WERI-Rb-1 (cell line): ENCODE measurements at places on chromosomes 4 and X.

- DNase-seq = no peak
These were observed 46.8 kb downstream of the GAK start for GRCh38 chr4:885353-885752.

DNA sequence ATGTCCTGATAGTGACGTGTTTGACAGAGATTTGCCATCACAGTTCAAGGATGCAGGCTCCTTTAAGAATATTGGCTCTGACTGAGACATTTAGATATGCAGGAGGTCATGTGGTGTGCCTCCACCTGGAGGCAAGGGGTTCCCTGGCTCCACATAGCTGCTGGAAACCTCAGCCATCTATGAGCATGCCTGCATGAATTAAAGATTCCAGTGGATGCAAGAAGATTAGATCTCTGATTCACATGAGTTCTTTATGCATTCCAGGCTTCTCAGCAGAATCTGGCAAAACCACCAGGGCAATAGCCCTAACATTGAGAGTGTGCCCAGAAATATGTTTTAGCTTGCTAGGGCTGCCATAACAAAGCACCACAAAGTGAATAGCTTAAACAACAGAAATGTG, 298.5 kb upstream of the AADAT start:
- DNase-seq = no peak

DNA sequence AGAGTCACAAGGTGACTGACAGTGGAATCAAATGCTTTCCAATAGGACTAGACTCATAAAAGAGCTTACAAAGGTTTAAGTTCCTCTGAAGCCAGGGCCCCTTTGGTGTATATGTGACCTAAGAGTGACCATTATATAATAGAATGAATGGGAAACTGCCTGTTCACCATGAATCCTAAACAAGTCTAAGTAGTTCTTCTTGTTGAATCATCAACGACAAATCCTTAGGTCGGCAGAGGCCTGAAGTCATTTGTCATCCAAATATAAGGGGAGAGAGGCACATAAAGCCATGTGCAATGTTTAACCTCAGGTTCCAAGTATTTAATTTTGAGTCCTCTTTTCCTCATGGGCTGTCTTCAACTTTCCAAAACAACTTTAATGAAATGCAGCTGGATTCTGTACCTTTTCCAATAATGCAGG, 122.4 kb downstream of the RASL11B start:
- DNase-seq = no peak

DNA sequence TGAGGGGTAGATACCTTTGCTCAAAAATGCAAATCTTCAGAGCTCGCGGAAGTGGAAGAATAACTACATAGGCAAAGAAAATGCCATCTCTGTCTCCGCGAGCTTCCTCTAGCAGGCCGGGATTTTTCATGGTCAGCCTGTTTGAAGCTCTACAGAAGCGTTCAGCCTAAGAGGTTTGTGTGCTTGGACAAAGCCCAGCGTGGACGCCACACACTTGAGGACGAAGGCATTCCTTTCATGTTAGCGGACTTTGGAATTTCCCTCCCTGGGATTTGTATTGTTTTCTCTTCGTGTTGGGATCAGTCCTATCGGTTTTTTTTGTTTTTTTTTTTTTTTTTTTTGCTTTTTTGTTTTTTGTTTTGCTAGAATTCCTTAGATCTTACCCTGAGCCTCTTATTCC, 53.7 kb downstream of the SMIM31 start:
- no peak for DNase-seq

DNA sequence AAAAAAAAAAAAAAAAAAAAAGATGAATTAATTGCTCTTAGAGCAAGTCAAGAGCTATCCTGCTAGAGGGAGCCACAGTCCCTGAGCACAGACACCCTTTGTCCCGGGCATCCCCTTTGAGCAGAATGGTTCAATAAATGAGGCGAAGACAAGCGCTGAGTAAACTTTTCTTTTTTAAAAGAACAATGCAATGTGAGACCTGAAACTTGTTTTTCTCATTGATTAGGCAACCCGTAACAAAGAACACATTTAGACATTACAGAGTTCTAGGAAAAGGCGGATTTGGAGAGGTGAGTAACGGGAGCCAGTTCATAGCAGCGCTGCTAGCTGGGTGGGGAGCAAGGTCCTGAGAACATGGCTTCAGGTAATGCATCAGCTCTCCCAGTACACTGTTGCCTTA, 46.1 kb downstream of the GRK4 start:
- no peak for DNase-seq

GRCh38 chr4:174334628-174335027, 50.9 kb downstream of the CEP44 start:
- DNase-seq = no peak

DNA sequence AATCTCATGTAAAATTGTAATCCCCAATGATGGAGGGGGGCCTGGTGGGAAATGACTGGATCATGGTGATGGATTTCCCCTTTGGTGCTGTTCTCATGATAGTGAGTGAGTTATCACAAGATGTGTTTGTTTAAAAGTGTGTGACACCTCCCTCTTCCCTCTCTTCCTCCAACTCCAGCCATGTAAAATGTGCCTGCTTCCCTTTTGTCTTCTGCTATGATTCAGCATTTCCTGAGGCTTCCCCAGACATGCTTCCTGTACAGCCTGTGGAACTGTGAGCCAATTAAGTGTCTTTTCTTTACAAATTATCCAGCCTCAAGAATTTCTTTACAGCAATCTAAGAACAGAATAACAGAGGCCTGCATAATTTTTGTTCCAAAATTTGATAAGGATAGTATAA, 85.2 kb downstream of the ANAPC10 start:
- no peak for DNase-seq

- DNase-seq = no peak
These were observed 230.7 kb upstream of the KCNIP4 start for GRCh38 chr4:22179124-22179874.

DNA sequence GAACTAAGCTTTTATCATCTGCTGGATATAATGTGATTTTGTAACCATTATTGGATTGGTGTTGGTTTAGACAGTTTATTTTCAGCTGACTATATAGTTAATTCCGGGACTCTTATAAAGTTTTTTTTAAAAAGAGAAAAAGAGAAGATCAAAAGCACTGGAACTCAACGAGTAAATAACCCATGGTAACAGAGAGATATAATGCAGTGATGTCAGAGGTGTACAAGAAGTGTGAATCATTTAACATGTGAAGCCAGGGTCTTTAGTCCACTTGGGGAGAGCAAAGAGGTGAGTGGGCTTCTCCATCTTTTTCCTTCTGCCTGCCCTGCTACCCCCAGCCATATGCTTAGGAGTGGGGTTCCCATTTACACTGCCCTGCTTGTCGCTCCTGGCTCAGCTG, 3.2 kb downstream of the TMEM165 start:
- peak; percentile 36 for DNase-seq

DNA sequence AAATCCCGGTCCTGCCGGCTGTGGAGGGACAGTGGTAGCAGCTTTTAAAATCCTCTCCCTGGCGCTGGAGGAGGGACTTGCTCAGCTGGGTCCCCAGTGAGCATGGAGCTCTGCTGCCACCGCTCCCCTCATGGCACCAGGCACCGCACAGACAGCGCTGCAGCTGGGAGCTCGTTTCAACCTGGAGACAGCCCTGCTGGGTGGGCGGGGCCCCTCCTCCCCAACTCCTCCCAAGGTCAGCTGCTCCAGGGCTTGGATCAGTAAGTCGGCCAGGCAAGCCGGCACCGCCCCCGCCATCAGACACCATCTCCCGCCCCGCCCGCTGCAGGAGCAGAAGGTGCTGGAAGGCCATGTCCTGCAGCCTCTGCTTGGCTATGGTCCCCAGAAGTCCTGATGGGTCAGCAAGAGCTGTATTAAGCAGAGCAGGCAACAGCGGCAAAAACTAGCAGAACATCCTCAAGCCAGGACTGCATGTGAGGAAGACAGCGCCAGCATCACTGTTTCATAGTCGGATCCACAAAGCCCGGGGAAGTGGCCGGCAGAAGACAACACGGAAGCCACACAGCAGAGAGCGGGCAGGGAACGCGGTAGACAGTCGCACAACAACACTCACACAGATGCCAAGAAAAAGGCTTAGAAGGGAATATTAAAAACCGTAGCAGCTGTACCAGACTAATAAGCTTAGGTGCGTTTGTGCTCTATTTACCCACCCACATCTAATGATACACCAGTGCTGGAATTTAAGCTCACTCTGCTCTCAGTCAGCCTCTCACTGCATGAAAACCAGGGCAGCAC, 16.2 kb downstream of the ZFYVE28 start:
- peak; percentile 98 for DNase-seq

DNA sequence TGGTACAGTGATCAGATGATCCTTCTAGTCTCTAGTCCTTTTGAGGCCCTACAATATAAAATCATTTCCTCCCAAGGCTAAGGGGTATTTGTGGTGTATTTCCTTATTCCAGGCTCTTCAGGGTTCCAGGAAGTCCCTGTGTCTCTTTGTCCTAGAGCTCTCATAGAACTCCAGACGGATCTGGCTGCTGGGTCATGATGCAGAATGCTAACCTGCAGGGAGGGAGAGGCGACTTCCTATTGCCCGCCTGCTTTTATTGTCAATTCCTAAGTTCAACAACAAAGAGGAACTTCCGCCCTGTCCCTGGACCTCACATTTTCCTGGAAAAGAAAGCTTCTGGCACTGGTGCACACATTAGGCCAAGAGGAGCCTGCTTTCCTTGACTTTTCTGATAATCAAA, 45.9 kb upstream of the ZNF827 start:
- DNase-seq = no peak

GRCh38 chr4:166366012-166366411, 493.0 kb downstream of the TLL1 start:
- no peak for DNase-seq

DNA sequence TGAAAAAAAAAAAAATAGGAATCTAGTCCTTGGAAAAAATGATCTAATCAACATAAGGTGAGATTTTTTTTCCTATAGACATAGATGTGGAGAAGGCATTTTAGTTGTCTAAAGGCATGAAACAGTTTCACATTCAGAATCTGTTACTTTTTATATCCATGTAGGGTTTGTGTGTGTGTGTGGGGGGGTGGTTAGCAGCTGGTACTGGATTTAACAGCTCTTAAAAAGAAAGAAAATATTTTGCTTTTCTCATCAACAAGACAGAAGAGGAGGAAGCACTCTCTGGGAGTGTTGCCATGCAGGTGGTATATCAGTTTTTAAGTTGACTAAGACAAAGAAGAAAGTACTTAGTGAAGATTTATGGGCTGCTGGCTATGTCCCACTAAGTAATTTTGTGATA, 122.3 kb downstream of the VCX3B start:
- no peak for DNase-seq

DNA sequence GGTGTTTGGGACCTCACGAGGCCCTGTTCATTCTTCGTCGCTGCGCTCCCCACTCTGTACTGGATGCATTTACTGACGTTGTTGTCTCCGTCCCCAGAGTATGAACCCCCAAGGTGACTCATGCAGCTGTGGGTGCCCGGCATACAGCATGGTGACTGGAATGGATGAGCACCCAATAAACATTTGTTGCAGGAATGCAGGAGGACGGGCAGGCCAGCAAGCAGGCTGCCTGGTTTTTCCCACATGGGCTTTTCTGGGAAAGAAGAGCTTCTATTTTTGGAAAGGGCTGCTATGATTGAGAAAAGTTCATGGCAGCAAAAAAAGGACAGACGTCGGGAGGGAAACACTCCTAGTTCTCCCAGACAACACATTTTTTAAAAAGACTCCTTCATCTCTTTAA, 893 bp upstream of the SOD3 start:
- DNase-seq = no peak

DNA sequence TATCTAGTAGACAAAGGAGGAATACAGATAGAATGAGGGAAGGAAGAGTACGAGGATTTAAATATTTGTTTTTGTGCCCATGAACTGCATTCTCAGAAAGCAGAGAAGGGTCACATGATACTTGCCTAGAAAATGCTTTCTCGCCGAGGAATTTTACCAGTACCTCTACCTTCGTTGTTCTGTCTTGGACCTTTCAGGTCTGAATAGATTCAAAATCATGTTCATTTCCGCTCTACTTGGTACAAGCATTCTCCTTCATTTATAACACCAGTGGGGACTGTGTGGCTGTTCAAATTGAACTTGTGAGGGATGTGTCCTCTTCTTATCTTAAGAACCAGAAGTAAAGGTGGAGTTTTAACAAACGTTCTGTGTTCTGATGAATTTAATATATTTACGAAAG, 1.9 kb downstream of the USP38 start:
- no peak for DNase-seq

- DNase-seq = no peak
These were observed 109.9 kb upstream of the BCOR start for GRCh38 chrX:40207626-40208025.

DNA sequence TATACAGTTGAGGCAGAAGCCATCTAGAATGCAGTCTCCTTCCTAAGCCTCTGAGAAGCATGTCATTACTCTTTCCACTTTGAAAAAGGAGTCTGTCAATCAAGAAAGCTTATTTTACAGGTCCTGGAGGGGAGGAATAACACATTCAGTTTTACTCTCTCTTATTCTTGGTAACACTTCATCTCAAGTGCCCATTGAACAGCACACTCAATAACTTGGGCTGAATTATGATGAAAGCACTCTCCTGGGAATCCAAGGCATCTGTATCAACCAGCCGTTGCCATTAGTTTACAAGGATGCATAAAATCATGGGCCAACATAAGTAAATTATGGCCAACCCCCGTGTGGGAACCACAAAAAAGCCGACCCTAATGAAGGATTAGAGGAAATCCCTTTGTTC, 282.4 kb downstream of the C4orf33 start:
- DNase-seq = no peak

DNA sequence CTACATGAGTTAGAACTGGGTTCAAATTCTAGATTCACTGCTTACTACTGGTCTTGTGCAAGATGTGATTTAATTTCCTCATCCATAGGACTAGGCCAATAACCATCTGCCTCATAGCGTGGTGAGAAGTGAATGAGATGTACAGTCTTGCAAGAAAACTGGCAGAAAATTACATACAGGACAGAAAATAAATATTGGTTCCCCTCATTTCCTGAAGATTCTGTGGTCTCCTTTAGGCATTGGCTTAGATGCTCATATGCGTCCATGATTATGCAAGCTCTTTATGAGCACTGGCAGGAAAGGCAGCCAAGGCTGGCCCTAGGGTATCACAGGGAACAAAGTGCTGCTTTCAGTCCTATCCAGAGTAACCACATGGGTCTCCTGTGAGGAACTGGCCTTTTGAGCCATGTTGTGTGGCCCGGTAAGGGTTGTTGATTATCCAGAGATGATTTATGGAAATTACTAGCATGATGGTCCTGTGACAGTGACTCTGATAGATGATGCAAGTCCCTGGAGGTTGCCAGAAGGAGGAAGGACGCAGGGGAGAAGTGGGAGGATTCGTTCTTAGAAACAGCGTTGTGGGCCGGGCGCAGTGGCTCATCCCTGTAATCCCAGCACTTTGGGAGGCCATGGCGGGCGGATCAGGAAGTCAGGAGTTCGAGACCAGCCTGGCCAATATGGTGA, 9.9 kb upstream of the MOB1B start:
- no peak for DNase-seq
